ENCODE measurements at places on chromosomes 2 and 18.

DNA sequence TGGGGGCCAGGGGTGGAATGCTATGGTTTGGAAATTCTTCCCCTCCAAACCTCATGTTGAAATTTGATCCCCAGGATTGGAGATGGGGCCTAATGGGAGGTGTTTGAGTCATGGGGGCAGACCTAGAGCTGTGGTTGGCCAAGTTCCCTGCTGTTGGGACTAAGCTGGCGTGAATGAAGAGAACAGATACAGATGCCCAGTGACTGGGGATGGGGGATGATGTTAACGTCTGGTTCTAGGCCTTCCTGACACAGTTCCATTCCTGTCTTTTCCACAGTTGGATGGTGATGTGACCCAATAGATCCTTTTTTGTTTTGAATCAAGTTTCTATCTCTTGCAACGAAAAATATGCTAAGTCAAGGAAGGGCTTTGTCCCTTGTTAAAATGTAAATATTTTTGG is 23.7 kb downstream of the KLHL23 start:
- no peak for DNase-seq

DNA sequence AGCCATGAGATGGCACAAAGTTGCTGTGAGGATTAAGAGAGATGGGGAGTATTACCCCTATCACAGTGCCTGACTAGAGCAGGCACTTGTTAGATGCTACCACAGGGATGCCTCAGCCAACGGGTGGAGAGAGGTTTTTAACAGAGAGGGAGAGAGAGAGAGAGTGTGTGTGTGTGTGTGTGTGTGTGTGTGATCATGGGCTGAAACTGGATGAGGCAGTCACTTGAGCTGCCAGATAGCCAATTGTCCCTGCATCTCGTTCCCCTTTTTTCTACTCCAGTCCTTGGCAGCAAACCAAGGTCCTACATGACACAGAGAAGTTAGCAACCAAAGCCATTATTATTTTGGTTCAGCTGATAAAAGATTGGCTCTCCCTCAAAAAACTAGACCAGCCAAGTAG is 3.0 kb downstream of the CD8A start:
- DNase-seq = no peak

DNA sequence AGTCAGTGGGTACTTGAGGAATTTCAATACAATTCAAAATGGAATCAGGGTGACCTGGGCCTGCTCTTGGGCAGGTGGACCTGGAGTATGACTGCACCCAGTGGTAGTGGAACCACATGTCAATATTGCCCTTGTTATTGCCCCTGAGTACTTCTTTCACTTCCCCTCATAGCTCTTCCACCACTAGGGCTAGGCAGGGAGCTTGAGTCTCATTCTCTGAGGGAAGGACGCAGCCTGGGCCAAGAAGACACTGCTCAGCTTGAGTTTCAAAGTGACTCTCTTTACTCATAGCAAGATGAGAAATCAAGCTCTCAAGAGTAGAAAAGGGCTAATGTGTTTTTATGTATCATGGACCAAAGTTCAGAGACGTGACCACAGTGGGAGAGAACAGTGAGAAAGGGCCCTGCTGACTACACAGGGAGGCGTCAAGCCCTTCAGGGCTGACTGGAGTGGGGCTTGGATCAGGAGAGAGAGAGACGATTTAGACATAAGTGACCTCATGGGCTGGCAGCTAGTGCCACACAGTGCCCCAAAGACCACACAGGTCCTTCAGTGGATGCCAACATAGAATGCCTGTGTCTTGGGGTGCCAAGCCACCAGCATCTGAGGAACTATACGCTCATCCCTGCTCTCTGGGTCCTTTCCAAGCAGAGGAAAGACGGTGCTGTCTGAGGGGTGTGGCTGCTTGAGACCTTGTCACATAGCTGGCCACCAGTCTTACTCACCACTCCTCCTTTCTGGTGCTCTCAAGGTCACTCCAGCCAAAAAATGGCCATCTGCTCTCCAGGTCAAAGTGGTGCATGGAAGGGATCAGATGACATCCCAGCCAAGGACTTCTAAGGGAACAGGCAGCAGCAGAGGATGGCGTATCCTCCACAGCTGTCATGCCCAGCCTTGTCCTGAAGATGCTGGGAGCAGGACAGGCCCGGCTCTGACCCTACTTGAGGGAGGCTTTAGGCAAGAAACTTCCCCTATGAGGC is 13.0 kb downstream of the PTMA start:
- no peak for DNase-seq

DNA sequence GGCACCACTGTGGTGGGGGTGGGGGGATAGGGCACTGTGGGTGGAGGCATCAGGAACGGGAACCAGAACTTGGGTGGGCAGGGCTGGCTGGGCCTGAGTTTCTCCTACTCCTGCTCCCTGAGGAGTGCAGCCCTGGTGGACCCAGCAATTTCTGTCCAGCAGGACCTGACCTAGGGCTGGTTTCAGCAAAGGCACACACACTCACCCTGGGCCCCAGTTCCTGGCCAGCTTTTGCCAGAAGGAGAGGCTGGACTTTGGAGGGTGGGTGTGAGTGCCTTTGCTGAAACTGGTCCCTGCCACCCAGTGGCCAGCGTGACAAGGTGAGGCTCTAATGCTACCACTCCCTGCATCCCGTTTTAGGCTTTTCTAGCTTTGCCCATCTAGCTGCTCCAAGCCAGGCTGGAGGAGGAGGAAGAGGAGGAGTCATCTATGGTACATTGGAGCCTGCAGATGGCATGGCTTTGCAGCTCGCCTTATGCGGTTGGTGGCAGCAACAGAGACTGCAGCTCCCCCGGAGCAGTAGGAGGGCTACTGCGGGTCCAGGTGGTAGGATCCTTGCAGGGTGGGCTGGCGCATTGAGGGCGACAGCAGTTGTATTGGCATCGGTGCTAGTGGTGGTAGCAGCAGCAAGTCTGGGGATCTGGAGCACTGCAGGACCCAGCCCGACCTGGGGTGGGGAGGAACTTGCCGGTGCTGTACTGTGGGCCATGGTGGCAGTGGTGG is 40.4 kb upstream of the IMP4 start:
- no peak for DNase-seq

GRCh38 chr2:24272907-24273306 is 87.4 kb downstream of the ITSN2 start:
- no peak for DNase-seq

DNA sequence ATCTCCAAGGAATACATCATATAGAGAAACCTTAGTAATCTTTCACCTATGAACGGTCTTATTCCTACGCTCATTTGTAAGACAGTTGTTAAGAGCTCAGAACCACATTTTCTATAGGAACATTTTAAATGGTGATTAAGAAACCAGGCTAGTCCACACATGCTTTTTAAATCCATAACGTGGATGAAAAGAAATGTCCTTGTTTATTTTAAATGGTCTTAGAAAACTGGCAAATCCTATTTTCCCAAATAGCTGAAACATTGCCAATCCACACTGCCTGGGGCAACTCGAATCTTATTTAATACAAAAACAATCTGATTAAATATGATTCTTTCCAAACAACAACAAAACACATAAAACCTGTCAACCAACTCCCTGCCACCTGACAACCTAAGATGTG is 23.7 kb downstream of the METTL8 start:
- DNase-seq = peak; percentile 32

- DNase-seq = no peak
Measured at GRCh38 chr2:32904074-32904473, 42.7 kb upstream of the LTBP1 start.

DNA sequence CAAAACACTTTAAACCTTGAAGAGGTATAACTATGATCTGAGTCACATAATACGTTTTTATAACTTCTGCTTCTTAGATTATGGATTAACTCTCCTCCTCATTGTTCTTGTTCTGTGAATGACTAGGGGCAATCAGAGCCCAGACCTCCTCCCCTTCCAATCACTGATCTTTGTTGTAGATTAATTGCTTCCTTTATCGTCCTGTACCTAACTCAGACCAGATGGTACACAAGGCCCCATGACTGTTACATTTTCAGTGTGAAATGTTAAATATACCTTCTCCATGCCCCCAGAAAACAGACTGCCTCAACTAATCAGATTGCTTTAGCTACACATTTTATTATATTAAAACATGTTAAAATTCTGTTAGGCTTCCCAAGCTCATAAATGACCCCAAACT is 211.7 kb downstream of the RNF152 start:
- no peak for DNase-seq

DNA sequence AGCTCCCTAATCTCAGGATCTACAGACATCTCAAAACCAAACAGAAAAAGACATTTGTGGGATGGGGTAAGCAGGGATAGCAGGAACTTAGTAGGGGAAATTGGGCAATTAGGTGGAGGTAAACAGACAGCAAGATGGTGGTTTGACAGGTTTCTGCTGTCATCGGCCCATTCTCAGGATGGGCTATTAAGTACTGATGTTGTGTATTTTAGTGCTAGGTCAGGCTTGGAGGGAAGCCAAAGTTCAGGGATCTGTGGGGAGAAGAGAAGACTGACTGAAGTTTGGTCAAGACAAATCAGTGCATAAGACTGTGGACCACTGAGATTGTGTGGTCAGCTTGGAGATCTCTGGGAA is 96.8 kb upstream of the THUMPD2 start:
- DNase-seq = no peak

DNA sequence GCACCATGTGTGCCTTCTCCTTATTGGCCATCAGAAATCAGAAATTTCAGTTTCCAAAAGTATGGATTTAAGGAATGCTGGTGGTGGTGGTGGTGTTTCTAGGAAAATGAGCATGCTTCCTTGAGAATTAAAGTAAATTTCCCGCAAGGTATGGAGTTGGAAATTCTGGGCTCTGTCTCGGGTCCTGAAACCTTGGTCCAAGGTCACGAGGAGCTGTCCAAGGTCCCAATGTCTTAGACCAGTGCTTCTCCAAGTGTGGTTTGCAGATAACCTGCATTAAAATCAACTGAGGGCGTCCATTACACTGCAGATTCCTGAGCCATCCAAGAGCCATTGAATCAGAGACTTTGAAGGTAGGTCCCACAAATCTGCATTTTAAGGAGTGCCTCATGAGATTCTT is 210.9 kb upstream of the PKDCC start:
- peak; percentile 13 for DNase-seq

- DNase-seq = no peak
Measured at GRCh38 chr2:98852932-98853331, 83.1 kb downstream of the CRACDL start.

DNA sequence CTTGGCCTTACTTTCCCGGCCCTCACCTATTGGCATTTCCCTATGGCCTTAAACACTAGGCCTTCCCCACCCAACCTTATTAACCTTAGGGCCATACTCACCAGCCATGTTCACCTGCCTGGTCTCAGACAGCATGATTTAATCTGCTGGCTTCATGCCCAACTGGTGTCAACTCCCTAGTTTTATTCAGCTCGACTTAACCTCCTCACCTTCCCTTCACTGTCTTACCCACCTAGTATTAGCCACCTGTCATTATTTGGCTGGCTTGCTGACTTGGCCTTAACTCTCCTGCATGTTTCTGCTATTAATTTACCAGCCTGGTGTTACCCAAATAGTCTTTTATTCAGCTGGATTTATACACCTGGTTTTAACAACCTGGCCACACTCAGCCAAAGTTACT is 136.0 kb upstream of the ZSWIM2 start:
- no peak for DNase-seq

DNA sequence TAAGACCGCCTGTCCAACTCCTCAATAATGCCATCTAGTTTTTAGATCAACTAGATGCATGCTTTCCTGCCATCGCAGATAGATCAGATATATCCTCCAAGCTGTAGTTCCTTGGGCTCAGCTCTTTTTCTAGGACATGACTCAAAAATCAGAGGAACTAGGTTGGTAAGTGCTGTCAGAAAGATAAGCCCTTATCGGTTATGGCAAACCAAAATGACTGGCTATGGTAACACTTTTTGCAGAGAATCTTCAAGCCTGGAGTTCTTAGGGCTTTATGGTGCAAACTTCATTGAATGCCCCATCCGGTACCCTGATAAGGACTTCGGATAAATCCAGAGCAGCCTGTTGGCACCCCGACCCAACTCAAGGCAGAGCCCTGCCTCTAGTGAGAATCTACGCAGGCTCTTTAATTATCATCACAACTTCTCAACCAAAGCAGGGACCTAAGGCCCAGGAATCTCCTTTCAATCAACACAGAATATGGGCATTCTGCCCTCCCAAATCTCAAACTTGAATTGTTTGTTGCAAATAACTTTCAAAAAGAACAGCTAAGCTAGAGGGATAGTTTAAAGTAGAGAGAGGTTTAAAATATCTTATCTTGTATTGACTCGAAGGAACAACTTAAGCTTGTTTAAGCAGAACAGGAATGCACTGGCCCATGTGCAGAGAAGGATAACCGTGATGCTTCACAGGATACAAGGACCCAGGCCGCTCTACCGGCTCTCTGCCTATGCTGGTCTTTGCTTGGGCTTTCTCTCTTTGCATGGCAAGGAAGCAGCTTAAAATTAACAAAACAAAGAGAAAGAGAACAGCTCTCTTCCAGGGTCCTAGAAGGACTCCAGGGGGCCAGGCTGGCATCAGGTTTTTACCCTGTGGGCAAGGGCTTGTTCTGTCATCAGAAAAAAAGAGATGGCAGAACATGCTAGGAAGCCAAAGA is 3.4 kb upstream of the CYP1B1 start:
- no peak for DNase-seq

GRCh38 chr2:68388772-68389171 is 23.7 kb downstream of the PLEK start:
- DNase-seq = no peak
